Small intestine (tissue), 16 donors: ENCODE measurements at places on chromosomes 7 and 10.

- no peak for DNase-seq
- H3K36me3 ChIP-seq: no peaks in the 10 kb centered on the region
- H3K27me3 ChIP-seq: no peaks in the 10 kb centered on the region
- H3K4me3 ChIP-seq: no peak overlapping the region
- peaks cover 4% of the 10 kb centered on the region for H3K4me1 ChIP-seq
- H3K27ac ChIP-seq: no peak overlapping the region
These were observed 64.4 kb downstream of the EPDR1 start for GRCh38 chr7:37984750-37985390.

- no peak overlapping the region for H3K27ac ChIP-seq
- H3K36me3 ChIP-seq: no peaks in the 10 kb centered on the region
These were observed 8.4 kb downstream of the ETV1 start for GRCh38 chr7:13981070-13981469.

GRCh38 chr7:130943336-130943901 is 209.4 kb upstream of the KLF14 start:
- no peaks in the 10 kb centered on the region for H3K4me1 ChIP-seq
- no peaks in the 10 kb centered on the region for H3K36me3 ChIP-seq
- no peaks in the 10 kb centered on the region for H3K27me3 ChIP-seq
- DNase-seq: peak; percentile 80

DNA sequence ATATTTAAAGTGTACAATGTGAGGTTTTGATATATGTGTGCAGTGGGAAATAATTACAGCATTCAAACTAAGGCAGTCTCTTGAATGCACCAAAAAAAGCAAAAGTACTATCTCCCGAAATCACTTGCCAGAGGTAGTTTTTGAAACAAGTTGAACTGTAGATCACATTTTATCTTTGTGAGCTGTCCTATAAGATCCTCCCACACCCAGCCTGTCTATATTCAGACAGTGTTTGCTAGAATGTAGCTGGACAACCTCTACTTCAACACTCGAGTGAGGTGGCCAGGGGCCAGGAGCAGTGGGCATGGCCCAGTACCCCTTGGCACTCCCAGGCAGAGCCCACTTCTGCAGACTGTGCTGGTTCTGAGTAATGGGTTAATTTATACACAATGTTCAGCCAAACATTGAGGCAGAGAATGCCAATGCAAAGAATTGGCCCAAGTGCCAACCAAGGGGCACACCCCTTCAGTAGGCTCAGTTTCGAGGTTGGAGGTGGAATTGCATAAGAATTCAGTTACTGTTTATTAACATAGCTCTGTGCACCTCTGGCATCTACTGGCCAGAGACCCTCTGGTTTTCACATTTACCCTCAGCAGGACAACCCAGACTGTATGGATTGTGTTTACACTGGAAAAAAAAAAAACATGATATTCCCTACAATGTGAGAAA is 70.5 kb downstream of the AHR start:
- H3K4me1 ChIP-seq: peaks cover 9% of the 10 kb centered on the region
- H3K27ac ChIP-seq: no peak overlapping the region
- DNase-seq: no peak
- no peaks in the 10 kb centered on the region for H3K36me3 ChIP-seq

GRCh38 chr10:10056961-10057360 is 960.7 kb upstream of the CELF2 start:
- H3K27me3 ChIP-seq: no peaks in the 10 kb centered on the region
- H3K27ac ChIP-seq: no peak overlapping the region
- H3K4me3 ChIP-seq: no peak overlapping the region
- H3K36me3 ChIP-seq: no peaks in the 10 kb centered on the region

- no peaks in the 10 kb centered on the region for H3K36me3 ChIP-seq
- no peaks in the 10 kb centered on the region for H3K4me1 ChIP-seq
- no peak overlapping the region for H3K27ac ChIP-seq
- no peak overlapping the region for H3K4me3 ChIP-seq
- no peaks in the 10 kb centered on the region for H3K27me3 ChIP-seq
These were observed 137.3 kb downstream of the SEMA3C start for GRCh38 chr7:80781561-80781979.

DNA sequence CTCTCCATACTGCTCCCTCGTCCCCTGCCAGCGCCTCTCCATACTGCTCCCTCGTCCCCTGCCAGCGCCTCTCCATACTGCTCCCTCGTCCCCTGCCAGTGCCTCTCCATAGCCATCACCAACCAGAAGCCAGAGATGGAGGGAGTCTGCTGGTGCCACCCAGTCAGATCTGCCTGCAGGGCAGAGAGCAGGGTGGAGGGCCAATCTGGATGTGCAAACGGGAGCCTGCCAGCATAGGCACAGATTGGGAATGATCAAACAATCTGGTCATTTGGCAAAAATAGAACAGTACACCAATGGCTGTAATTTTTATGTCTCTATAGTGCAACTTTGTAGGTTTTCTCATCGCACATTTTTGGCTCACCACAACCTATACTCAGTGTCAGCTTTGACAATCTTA is 76.9 kb upstream of the LRRC4 start:
- no peaks in the 10 kb centered on the region for H3K36me3 ChIP-seq
- peaks cover 2% of the 10 kb centered on the region for H3K27me3 ChIP-seq
- no peak overlapping the region for H3K27ac ChIP-seq
- no peak for DNase-seq
- peaks cover 2% of the 10 kb centered on the region for H3K4me1 ChIP-seq

DNA sequence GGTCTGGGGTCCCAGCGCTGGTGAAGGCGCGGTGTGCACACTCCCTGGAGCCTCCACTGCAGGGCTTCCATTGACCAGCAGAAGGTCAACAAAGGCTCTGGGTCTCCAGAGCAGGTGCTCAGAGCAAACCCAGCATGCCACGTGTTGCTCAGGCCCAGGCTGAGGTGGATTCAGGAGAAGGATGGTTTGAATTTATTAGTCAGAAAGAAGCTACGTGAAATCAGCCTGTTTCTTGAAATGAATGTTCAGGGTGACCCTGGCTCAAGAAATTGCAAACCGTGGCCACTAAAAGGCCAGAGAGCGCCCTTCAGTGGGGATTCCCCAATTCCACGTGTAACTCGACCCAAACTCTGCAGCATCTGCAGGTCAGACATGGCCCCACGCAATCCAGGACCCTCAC is 82.7 kb upstream of the PFKP start:
- no peak for DNase-seq
- H3K27ac ChIP-seq: no peak overlapping the region
- H3K4me1 ChIP-seq: peaks cover 3% of the 10 kb centered on the region
- H3K27me3 ChIP-seq: no peaks in the 10 kb centered on the region

DNA sequence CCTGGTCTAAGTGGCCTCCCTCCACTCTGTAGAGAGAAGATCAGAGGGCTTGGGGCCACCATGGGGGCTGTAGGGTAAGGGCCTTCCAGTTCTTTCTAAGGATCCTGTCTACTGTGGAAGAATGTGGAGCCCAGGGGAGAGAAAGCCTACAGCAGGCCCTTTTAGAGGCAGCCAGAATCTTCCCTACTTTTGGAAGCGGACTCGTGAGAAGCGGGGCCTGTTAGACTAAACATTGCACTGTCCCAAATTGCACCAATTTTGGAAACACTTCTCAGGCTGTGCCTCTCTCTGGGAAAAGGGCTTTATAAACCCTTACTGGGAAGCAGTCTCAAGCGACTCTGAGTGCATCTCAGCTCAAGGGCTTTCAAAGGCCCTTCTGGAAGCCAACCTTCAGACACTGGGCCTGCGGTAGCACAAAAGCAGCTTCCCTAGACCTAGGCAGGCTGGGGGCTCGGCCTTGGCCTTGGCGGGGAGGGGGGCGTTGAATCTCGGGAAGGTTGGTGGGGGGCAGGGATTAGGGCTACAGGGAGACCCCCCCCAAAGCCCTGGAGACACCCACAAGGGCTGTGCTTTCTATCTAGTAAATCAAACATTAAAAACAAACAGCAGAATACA is 298.1 kb downstream of the GFRA1 start:
- no peaks in the 10 kb centered on the region for H3K27me3 ChIP-seq
- H3K27ac ChIP-seq: no peak overlapping the region
- H3K4me3 ChIP-seq: no peak overlapping the region
- no peak for DNase-seq
- H3K4me1 ChIP-seq: no peaks in the 10 kb centered on the region
- no peaks in the 10 kb centered on the region for H3K36me3 ChIP-seq

- DNase-seq: no peak
- no peak overlapping the region for H3K4me3 ChIP-seq
- no peak overlapping the region for H3K27ac ChIP-seq
- H3K36me3 ChIP-seq: peaks cover 12% of the 10 kb centered on the region
- no peaks in the 10 kb centered on the region for H3K27me3 ChIP-seq
These were observed 7.1 kb downstream of the CHST3 start for GRCh38 chr10:71971311-71971731.

GRCh38 chr10:21516242-21517131 is 9.0 kb downstream of the SKIDA1 start:
- H3K4me3 ChIP-seq: peak overlapping the region; percentile 63
- H3K27ac ChIP-seq: no peak overlapping the region
- peaks cover 3% of the 10 kb centered on the region for H3K27me3 ChIP-seq
- peak; percentile 47 for DNase-seq
- no peaks in the 10 kb centered on the region for H3K36me3 ChIP-seq

DNA sequence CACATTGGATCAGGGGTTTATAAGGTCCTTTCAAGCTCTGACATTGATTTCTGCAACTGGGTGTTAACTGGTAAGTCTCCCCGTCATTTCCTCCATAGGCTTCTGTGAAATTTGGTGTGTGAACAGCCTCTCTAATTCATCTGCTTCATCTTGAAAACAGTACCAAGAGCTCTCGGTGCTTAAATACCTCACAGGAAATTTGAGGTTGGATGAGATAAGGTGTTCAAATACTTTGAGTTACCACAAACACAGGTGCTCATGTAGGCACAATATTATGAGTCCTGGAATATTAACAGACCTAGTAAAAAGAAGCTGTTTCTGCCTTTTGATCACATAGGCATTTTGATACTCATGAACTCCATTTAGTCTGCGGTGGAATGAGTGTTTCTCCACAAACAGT is 85.2 kb downstream of the RTKN2 start:
- DNase-seq: no peak
- H3K4me3 ChIP-seq: no peak overlapping the region
- H3K27me3 ChIP-seq: no peaks in the 10 kb centered on the region
- H3K36me3 ChIP-seq: no peaks in the 10 kb centered on the region
- H3K4me1 ChIP-seq: no peaks in the 10 kb centered on the region
- no peak overlapping the region for H3K27ac ChIP-seq

GRCh38 chr7:94922457-94922856 is 15.1 kb downstream of the PPP1R9A start:
- no peaks in the 10 kb centered on the region for H3K27me3 ChIP-seq
- H3K4me3 ChIP-seq: no peak overlapping the region
- H3K4me1 ChIP-seq: no peaks in the 10 kb centered on the region
- H3K36me3 ChIP-seq: no peaks in the 10 kb centered on the region
- DNase-seq: no peak
- H3K27ac ChIP-seq: no peak overlapping the region

DNA sequence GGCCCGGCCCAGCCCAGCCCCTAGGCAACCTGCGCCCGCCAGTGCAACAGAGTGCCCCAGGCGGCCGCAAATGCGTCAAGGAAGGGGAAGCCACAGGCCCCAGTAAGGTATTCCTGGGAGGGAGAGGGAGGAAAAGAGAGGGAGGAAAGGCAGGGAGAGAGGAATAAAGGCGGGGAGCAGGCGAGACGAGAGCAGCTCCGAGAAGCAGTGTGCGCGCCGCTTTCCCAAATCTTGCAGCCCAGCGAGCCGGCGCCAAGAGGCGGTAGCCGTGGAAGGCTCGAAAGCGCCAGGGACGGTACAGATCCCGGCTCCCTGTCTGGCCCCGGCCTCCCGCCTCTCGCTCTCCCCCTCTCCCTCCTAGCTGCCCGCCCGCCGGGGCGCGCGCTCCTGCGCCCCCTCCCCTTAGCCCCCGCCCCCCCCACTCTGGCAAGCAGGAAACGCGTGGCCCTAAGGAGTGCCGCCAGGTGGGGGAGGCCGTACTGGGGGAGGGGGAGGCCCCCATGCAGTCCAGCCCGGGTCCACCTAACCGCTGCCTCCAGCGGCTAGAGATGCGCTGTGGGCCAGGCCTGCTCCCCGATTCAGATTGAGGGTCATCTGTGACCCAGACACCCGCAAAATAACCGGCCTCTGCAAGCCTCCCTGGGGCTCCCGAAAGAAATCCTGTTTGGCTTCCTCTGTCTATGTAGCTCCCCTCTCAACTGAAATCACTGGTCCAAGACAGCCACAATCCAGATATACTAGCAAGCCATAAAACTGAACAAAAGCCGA is 4.3 kb downstream of the HOXA10 start:
- DNase-seq: no peak
- H3K36me3 ChIP-seq: no peaks in the 10 kb centered on the region
- H3K27me3 ChIP-seq: peaks cover 17% of the 10 kb centered on the region
- H3K27ac ChIP-seq: peak overlapping the region; percentile 55
- peak overlapping the region; percentile 42 for H3K4me3 ChIP-seq
- H3K4me1 ChIP-seq: peaks cover 6% of the 10 kb centered on the region

DNA sequence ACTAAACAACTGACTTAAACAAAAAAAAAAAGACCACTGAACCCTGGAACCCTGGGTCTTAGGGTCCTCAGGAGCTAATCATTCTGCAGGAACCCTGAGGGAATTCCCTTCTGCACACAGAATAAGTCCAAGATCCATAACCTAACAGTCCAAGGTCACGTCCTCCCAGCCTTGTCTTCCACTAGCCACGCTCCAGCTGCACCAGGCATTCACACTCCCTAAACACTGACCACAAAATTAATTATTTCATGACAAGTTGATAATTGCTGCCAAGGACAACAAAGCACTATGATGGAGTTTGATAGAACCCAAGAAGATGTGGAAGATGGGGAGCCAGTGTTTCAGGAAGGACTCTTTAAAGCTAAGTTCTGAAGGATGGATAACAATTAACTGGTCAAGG is 130.6 kb downstream of the SH3PXD2A start:
- peaks cover 69% of the 10 kb centered on the region for H3K36me3 ChIP-seq
- no peaks in the 10 kb centered on the region for H3K27me3 ChIP-seq
- no peak overlapping the region for H3K27ac ChIP-seq

- no peaks in the 10 kb centered on the region for H3K36me3 ChIP-seq
- no peaks in the 10 kb centered on the region for H3K27me3 ChIP-seq
- H3K4me1 ChIP-seq: no peaks in the 10 kb centered on the region
- peak; percentile 24 for DNase-seq
- H3K27ac ChIP-seq: peak overlapping the region; percentile 49
These were observed 64.5 kb downstream of the PDIA4 start for GRCh38 chr7:148963583-148964482.

DNA sequence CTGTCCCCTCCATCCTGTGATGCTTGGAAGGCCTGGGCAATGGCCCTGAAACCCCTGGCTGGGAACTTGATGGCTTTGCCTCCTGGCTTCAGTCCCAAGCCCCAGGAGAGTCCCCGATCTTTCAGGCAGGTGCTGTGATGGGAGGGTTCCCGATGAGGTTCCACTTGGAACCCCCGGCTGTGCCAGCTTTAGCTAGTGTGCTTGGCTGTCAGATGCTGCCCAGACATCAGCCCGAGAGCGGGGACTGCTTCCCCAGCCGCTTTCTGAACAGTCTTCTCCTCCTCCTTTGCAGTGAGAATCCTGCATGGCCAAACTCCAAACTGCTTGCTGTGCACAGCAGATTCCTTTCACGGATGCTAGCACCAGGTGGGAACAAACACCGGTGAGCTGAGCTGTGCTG is 58.1 kb downstream of the PKD1L1 start:
- no peaks in the 10 kb centered on the region for H3K36me3 ChIP-seq
- DNase-seq: no peak
- H3K27me3 ChIP-seq: no peaks in the 10 kb centered on the region
- H3K4me3 ChIP-seq: no peak overlapping the region
- no peaks in the 10 kb centered on the region for H3K4me1 ChIP-seq
